Suprapubic skin (tissue), 4 donors: ENCODE measurements at places on chromosomes 11 and 22. TPM values are rescaled to one million over a fixed set of nuclear protein-coding genes. Genes with fewer than 3 reads are reported as not detected.

SLC22A9 gene
- total RNA-seq, result not detected

MPZL3 gene
- total RNA-seq, result 73.3 TPM

BTG4 gene
- total RNA-seq, result not detected

DNA sequence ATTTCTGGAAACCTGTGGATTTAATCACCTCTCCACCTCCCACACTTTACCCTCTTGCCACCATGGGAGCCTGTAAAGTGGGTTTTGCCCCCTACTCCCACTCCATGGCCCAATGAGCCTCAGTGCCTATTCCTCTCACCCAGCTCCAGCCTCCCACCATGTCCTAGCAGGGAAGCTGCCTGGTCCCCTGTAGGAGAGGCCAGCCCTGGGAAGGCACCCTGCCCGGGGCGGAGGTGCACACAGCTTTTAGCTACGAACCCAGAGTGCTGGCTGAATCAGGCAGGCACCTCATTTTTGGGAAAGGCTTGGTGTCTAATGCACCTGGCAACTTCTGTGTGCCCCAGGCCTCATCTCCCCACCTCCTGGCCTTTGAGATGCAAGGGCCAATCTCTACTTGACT lies 35.8 kb upstream of the ALX4 start:
- DNase-seq, result no peak
- H3K27ac ChIP-seq, result no peak overlapping the region
- H3K4me1 ChIP-seq, result no peaks in the 10 kb centered on the region
- no peak overlapping the region for H3K4me3 ChIP-seq
- no peaks in the 10 kb centered on the region for H3K36me3 ChIP-seq

GRCh38 chr11:122665861-122666260 lies 10.3 kb downstream of the UBASH3B start:
- H3K4me3 ChIP-seq, result no peak overlapping the region
- H3K36me3 ChIP-seq, result no peaks in the 10 kb centered on the region
- DNase-seq, result no peak
- no peaks in the 10 kb centered on the region for H3K27me3 ChIP-seq
